ENCODE measurements at places on chromosomes 12 and 14.
A peak's percentile ranks its signal among the peaks of the same experiment; 100 is the strongest.

DNA sequence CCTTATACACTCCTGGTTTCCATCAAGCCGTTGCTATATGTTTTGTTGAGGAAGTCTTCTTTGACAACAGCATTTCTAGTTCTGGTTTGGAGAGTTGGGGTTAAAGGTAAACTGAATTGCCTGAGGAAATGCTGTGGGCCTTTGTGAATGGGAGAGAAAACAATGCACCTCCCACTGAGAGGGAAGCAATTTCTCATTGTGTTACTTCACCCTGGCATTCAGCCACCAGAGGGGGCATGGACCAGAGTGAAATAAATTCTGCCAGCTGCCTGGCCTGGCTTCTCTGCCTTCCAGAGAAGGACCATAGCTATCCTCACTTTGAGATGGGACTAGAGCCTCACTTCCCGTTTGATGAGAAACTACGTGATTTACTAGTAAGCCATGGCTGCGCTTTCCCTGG is 475.3 kb downstream of the EGLN3 start:
- peak; percentile 73 for DNase-seq

DNA sequence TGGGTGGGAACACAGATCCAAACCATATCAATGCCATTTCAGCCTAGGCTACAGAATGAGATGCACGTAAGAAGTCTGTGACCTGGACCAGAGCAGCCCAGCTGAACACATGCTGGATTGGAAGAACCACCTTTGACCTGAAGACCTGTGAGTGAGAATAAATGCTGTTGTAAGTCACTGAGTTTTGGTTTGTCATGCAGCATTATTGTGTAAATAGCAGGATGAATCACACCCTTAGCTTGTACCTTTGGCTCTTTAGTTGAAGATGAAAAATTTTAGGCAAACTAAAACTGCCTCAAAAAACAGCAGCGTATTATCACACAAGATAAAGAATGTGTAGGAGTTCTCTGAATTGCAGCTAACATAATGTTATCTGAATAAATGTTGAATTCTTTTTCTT is 199.4 kb upstream of the LRIG3 start:
- peak; percentile 87 for DNase-seq

- no peak for DNase-seq
Measured at GRCh38 chr12:105455261-105455660, 124.8 kb downstream of the C12orf75 start.

DNA sequence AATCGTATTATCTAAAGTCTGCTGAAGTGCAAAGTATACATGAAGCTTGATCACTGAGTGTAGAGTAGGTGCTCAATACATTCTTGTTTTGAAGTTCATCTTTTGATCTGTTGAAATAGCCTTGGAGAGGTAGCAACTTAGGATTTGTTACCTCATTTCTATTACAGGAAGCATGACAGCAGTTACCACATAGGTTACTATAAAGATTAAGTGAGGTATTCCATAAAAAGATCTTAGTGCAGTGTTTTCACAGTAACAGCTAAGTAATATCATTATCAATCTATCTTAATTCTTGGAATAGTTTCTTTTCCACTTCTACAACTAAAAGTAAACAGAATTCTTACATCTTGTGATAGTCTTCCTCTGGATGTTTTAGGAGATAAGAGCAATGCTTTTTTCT is 50.9 kb downstream of the BTBD7 start:
- peak; percentile 87 for DNase-seq

DNA sequence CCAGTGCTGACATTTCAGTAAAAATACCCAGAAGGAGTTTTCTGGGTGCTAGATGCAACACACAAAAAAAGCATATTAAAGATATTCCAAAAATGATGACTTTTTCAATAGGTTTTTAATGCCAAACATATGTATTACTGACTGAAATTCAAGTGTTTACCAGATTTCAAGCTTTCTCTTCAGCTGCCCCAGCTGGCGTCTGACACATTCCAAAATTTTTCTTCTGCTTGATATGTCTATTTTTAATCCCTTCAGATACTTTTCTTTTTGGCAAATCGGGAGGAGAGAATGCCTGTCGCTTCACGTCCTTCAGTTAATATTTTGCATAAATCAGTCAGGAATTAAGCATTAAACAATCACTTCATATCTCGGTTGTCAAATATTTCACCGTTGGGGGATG is 7.1 kb upstream of the CCDC60 start:
- DNase-seq, result no peak

GRCh38 chr14:90400904-90401561 is 4.2 kb downstream of the CALM1 start:
- no peak for DNase-seq

GRCh38 chr12:129862561-129863175 is 41.2 kb downstream of the TMEM132D start:
- DNase-seq, result no peak

- DNase-seq, result peak; percentile 30
Measured at GRCh38 chr14:53295985-53296582, 143.0 kb upstream of the DDHD1 start.

- no peak for DNase-seq
Measured at GRCh38 chr14:105710119-105711043, 184.0 kb downstream of the TMEM121 start.

GRCh38 chr12:49098035-49098451 is 3.4 kb upstream of the DHH start:
- DNase-seq, result peak; percentile 38

DNA sequence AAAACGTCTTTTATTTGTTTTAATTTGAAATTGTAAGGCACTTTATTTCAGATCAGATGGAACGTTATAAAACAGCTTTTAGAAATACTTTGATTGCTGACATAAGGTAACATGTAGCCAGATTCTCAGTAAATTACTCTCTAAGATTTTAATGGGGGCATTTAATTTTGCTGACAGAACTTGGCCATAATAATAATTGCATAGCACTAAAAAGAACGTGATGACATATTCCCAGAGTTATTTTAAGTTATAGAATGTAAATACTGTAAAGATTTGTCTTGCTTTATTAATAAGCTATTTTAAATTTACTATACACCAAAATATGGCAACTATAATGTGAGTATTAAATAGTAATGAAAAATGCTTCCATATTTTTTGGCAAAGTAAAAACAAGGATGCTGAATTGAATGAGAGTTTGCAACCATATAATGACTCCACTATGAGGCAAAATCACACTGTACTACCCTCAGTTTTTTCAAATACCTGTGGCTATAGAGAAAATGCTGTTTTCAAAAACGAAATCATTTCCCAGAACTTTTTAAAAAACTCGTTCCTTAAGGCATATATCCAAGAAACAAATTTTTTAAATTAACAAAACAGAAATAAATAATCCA is 876 bp downstream of the LUM start:
- no peak for DNase-seq

DNA sequence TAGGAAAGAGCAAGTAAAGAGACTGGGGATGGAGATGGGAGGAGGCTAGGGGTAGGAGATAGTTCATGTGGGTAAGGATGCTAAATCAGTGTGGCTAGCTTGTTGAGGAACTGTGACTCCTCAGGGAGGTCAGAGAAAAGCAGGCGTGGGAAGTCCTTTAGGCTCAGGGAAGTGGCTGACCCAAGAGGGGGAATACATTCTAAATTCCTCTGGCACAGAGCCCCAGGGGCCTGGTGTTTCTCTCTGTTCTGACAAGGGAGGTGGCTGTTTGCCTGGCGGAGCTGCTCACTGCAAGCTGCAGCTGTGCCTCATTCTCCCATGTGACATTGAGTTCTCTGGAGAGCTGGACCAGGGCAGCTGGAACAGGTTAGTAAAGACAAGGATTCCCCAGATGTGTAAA is 152.2 kb upstream of the SLC38A2 start:
- DNase-seq, result peak; percentile 98

- DNase-seq, result peak; percentile 95
Measured at GRCh38 chr14:95313707-95314106, 6.0 kb downstream of the CLMN start.

- no peak for DNase-seq
Measured at GRCh38 chr14:77883847-77884238, 83.9 kb downstream of the ADCK1 start.

DNA sequence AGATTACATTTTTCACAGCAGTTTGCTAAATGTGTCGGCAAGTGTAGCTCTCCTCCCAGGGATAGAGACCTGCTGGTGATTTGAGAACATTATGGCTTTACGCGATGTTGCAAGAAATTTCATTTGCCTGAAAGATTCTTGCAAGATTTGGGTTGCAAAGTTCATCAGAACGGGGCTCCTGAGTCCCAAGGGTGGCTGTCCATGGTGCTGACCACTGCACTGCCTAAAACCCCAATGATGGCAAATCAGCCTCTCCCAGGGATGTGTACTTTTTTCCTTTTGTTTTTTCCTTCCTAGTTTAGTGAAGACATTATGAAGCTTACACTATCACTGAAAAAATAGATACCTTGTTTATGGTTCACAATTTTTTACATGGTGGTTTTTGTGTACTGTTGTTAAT is 85.4 kb downstream of the WSCD2 start:
- peak; percentile 0 for DNase-seq

DNA sequence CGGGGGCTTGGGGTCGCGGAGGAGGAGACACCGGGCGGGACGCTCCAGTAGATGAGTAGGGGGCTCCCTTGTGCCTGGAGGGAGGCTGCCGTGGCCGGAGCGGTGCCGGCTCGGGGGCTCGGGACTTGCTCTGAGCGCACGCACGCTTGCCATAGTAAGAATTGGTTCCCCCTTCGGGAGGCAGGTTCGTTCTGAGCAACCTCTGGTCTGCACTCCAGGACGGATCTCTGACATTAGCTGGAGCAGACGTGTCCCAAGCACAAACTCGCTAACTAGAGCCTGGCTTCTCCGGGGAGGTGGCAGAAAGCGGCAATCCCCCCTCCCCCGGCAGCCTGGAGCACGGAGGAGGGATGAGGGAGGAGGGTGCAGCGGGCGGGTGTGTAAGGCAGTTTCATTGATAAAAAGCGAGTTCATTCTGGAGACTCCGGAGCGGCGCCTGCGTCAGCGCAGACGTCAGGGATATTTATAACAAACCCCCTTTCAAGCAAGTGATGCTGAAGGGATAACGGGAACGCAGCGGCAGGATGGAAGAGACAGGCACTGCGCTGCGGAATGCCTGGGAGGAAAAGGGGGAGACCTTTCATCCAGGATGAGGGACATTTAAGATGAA is 630 bp downstream of the FOS start:
- peak; percentile 67 for DNase-seq

DNA sequence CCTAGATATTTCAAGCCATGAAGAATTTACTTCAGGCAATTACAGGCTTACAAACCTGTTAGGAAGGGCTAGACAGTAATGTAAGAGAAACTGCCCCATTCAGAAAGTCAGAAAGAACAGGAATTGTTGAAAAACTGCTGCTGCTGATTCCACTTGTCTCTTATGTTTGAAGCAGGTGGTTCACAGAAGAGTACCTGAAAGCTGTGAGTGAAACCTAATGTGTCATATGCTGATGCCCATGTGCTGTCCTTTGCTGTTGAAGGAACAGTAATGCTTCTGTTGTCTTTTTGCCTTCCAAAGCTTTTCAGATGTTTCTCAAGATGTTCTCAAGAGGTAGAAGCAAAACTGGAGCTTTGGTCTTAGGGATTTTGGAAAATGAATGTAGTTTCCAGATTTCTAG is 39.0 kb downstream of the MNAT1 start:
- no peak for DNase-seq

GRCh38 chr12:1474574-1475153 is 119.7 kb downstream of the FBXL14 start:
- DNase-seq, result peak; percentile 62

DNA sequence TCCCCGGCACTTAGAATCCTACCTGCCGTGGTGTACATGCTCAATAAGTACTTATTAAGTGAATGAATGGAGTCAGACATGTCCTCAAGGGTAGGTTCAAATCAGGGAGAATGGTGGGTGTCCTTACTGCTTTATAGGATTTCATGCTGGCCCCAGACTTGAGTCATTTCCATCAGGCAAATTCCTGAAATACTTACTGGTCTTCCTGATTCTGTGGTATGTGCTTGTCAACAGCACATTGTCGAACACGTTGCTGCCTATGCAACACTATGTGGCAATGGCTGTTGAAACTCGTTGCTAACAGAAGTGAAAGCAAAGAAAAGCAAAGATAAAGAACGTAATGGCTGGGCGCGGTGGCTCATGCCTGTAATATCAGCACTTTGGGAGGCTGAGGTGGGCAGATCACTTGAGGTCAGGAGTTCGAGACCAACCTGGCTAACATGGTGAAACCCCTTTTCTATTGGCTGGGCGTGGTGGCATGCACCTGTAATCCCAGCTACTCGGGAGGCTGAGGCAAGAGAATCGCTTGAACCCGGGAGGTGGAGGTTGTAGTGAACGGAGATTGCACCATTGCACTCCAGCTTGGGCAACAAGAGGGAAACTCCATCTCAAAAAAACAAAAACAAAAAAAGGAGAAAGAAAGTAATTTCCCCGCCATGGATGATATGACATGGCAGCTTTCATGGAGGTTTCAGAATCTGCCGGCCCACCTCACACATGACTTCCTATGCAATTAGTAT is 214.9 kb downstream of the ZFP36L1 start:
- DNase-seq, result peak; percentile 100

DNA sequence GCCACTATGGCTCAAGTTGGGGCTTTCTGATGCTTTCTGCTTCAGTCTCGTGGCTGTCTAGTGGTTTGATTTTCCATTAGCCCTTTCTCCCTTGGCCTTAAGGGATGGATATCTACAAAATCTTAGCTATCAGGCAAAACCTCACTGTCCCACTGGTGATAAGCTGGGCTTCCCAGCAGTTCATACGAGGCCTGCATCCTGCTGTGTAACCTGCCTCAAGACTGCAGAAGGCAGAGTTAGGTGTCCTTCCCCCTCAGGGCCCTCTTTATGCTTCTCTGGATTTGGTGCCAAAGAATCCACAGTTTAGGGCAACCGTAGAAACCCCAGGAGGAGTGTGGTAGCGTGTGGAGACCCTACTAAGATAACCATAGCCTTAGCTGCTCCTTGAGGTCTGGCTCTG is 38.9 kb downstream of the ETV6 start:
- peak; percentile 23 for DNase-seq

DNA sequence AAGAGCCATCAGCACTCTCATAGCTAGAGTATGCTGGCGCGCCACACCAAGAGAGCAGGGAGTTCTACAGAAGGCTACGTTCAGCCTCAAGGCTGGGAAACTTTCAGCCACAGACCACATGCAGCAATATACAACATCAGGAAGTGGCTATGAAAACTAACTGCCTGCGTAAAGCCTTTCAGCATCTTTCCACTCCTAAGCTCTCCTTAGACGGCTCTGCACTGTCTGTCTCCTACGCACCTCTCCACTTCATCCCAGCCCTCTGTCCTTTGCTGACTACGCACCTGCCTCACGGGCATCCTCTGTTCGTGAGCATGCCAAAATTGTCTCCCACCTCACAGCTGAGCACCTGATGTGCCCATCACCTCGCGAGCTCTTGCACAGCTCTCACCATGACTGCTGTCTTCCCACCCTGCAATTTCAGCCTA is 9.7 kb downstream of the MPHOSPH9 start:
- no peak for DNase-seq

Measured in amniotic epithelial cell (primary cell).